NCI-H2171 (cell line): ENCODE measurements at places on chromosomes 3 and 15.

DNA sequence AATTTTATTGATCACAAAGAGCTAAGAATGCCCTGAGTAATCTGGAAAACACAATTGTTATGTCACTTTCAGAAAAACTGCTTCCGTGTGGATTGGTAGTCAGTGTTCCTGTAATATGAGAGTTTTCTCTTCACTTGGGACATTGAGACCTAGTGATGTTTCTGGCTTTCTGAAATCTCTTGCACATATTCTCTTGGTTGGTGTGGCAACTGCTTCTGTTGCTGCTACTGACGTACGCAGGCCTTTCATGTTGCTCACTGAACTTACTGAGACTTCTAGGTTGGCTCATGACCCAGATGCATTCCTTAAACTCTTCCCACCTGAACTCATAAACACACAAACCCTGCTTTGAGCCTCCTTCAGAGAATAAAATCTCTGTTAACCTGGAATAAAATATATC, 175.0 kb upstream of the PFN2 start:
- no peak for DNase-seq

DNA sequence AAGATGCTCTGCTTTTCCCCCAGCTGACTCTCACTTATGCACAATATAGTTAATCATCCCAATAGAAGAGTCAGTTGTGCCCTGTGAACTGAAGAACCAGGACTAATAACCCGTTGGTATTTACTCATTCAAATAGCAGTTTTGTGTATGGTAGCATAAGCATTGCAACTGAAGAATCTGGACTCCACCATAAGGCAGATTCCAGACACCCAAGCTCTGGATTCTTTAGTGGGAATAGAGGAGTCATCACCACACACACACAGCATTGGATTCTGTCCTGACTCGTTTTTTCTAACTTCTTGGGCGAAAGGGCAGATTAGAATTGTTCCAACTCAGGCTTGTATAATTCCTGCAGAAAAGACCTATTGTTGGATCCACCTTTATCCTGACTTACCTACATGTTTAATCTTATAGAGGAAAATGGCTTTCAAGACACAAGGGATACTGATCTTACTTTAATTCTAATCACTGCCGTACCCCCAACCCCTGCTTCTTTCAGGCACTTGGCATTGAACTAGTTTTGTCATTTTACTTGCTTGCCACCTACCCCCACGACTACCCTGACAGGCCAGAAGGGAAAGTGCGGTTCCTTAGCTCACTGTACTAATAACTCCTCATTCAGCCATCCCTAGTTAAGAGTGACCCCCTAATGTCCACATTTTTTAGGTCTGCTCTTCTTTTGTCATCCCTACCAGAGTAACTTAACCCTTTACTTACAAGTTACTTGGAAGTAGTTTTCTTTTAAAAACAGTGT, 42.3 kb downstream of the NKIRAS1 start:
- no peak for DNase-seq

DNA sequence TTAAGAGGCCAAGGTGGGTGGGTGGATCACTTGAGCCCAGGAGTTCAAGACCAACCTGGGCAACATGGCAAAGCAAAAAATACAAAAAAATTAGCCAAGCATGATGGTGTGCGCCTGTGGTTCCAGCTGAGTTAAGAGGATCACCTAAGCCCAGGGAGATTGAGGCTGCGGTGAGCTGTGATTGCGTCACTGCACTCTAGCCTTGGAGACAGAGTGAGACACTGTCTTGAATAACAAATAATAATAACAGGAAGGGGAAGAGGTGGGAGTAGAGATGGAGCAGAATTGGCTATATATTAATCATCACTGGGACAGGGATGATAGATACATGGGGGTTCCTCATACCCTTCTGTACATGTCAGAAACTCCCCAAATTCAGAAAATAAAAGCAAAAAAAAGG, 23.8 kb upstream of the NMB start:
- DNase-seq = no peak

DNA sequence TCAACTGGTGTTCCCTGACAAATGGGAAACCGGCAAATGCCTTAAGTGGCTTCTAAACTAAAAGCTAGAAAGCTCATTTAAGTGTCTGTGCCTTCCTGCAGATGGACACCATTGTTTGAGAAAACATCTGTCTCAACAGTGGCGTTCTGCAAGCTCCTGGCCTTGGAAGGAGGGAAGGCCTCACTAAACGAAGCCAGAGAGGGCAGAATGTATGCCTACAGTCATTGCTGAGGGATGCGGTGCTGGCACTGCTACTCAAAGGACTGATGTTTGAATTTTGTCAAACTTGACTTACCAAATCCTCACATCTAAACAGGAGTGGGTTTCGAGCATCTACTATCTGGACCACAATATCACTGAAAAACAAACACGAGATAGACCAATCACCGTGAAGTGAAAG, 12.2 kb downstream of the LSG1 start:
- DNase-seq = no peak

DNA sequence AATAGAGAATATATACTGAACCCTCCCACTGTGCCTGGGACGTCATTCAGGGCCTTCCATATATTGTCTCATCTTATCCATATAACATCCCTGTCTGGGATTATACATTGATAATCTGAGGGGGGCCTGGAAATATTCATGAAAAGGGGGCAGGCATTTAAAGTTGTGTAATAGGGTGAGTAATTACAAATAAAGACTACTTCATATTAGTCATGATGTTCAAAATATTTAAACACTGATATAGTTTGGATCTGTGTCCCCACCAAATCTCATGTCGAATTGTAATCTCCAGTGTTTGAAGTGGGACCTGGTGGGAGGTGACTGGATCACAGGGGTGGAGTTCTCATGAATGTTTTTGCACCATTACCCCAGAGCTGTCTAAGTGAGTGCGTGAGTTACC, 97.8 kb downstream of the AQP9 start:
- DNase-seq = no peak

DNA sequence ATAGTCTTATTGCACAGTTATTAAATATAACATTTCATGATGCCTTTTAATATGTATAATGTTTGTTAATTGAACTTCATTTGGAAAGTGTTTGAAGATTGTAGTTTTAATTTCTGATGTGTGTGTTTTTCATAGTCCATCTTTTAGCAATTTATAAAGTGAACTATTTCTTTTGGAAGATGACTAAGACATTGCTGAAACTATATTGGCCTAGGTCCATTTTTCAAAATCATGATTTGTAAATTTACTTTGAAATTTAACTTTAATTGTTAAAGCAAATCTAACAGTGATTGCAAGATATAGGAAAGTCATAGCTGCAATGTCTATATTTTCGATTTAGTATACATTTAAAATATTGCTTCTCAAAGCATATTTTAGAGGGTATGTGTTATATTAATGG, 30.8 kb downstream of the MCTP2 start:
- no peak for DNase-seq

- DNase-seq = no peak
Observed at GRCh38 chr3:44885618-44886017, 11.2 kb downstream of the TGM4 start.

GRCh38 chr15:95897651-95898050, 432.8 kb upstream of the NR2F2 start:
- no peak for DNase-seq

DNA sequence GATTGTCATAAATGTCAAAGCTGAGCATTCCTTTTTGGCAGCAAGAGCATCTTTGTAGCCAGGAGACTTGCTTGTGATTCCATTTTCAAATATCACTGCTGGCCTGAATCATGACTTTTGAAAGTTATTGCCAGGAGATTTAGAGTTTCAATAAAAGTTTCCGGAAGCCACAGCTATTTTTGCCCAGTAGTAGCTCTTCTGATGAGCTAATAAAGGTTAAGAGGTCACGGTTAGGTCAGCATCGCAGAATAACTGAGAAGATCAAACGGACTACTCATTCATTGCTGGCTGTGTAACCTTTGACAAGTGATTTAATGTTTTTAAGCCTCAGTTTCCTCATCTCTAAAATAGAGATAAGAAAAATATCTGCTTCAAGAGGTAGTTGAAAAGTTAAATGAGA, 105.1 kb upstream of the ETV5 start:
- DNase-seq = no peak

- no peak for DNase-seq
Observed at GRCh38 chr15:52620496-52620895, 51.7 kb upstream of the ARPP19 start.

GRCh38 chr15:88303395-88303794, 46.9 kb upstream of the NTRK3 start:
- no peak for DNase-seq

GRCh38 chr3:165518346-165518745, 318.9 kb downstream of the BCHE start:
- no peak for DNase-seq

DNA sequence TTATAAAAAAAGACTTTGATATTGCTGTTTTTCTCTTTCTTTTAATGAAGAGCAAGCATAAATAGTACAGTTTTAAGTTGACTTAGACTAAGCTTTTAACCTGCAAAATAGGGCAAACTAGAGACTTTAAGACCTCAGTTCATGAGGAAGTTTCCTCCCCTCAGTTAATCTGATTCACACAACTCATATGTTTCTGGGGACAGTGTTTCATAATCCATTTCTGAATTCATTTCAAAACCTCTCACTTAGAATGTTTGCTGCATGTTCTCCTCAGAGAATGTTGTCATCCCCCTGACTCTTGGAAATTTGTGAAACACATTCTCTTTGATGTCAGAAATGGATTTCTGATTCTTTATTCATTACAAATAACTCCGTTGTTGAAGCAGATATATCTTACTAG, 79.3 kb upstream of the SKOR1 start:
- no peak for DNase-seq

- DNase-seq = no peak
Observed at GRCh38 chr3:63921741-63922482, 9.7 kb upstream of the SCAANT1 start.

DNA sequence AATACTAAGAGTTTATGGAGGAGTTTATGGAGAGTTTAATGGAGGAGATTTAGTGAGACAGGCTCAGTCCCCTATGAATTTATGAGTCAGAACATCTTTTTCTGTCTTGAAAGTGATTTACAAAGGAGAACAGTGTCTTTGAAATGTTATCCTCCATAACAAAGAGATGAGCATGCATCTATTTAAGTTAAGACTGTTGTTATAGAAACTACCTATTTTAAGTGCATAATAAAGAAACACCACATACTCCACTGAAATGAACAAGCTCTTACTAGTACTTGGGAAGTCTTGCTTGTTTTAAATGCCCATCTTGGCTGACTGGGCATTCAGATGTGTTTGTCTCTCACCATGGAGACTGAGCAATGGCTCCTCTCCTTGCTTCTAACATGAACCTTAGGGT, 118.7 kb upstream of the ACP3 start:
- DNase-seq = no peak

DNA sequence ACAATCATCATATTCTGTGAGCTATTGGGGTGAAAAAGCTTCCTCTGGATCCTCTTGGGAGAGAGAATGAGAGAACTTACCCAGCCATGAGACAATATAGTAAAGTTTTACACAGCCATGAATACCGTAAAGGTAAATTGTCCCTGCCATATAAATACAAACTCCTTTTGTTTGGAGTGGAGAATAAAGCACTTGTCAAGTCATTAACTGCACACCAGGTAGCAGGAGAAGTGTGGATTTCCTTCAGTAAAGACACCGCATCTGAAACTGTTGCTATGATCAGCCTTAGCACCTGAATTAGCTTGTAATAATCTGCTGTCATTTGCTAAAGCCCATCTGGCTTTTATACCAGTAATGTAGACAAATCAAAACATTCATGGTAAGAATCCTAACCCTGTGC, 336.6 kb upstream of the SLCO3A1 start:
- no peak for DNase-seq

GRCh38 chr15:61146931-61147230, 82.2 kb downstream of the RORA start:
- peak; percentile 66 for DNase-seq

- DNase-seq = no peak
Observed at GRCh38 chr3:64454768-64455167, 229.5 kb upstream of the PRICKLE2 start.

GRCh38 chr3:40717471-40717870, 192.7 kb downstream of the ZNF621 start:
- no peak for DNase-seq

DNA sequence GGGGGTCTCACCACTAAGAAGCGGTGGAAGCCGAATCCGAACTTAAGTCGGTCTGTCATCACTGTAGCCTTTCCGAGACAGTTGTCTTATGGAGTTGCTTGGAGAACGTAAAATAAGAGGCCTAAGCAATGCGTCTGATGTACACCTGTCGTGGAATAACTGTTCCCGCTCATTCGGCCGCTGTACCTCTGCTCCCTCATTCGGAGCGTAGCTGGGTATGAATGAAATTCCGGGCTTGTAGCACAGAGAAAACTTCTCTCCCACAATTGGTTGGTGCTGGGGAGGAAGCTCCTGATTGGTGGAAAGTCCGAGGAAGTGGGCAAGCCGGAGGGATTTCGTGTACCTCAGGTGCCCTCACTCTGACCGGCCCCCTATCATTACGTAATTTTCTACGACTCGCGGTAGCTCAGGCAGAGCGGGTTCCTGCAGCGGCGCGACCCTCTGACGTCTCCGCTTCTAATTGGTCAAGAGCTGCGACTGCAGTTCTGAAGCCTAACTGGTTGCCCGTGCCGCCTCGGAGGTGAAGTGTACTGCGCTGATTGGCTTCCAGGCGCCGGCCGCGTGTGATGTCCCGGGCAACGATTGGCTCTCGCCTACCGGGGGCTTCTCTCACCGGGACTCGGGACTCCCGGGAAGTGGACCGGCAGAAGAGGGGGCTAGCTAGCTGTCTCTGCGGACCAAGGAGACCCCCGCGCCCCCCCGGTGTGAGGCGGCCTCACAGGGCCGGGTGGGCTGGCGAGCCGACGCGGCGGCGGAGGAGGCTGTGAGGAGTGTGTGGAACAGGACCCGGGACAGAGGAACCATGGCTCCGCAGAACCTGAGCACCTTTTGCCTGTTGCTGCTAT, at the start of gene DNAJB11:
Gene DNAJB11 (plus strand): TSS at position 625 of the 845 bp plus-strand sequence. CDS start 178 bp downstream, at position 803.
- peak; percentile 98 for DNase-seq

DNA sequence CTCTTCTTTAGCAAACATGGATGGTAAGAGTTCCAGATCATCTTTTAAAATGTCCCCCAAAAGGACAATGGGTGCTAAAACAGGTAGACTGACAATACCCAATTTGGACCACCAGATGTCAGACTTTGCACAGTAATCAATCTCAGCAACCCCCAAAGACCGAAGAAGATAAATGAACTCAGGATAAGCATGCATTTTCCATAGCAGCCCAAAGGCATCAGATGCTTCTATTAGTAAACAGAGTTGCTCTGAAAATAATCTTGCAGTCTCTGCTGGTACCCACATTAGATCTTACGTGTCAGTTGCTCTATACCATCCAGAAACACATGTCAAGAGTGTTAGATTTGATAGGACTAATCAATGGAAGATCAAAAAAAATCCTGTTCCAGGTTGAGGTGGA, 20.6 kb downstream of the MYH15 start:
- DNase-seq = peak; percentile 55
